ENCODE measurements at places on chromosomes 7 and 10.

- DNase-seq, result no peak
Observed at GRCh38 chr7:94906065-94906851, 1.1 kb upstream of the PPP1R9A start.

- no peak for DNase-seq
Observed at GRCh38 chr7:7491044-7491443, 44.6 kb downstream of the COL28A1 start.

DNA sequence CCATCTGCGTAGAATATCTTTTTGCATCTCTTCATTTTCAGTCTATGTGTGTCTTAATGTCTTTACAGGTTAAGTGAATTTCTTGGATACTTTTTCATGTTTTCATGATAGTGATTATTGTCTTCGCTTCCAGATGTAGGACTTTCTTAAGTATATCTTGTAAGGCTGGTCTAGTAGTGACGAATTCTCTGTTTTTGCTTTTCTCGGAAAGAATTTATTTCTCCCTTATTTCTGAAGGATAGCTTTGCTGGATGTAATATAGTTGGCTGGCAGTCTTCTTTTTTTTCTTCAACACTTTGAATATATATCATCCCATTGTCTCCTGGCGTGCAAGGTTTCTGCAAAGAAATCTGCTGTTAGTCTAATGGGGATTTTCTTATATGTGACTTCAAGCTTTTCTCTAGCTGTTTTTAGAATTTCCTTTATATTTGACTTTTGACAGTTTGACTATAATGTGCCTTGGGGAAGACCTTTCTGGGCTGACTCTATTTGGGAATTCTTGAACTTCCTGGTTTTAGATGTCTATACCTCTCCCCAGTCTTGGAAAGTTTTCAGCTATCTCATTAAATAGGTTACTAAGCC is 14.3 kb downstream of the GTPBP4 start:
- no peak for DNase-seq

DNA sequence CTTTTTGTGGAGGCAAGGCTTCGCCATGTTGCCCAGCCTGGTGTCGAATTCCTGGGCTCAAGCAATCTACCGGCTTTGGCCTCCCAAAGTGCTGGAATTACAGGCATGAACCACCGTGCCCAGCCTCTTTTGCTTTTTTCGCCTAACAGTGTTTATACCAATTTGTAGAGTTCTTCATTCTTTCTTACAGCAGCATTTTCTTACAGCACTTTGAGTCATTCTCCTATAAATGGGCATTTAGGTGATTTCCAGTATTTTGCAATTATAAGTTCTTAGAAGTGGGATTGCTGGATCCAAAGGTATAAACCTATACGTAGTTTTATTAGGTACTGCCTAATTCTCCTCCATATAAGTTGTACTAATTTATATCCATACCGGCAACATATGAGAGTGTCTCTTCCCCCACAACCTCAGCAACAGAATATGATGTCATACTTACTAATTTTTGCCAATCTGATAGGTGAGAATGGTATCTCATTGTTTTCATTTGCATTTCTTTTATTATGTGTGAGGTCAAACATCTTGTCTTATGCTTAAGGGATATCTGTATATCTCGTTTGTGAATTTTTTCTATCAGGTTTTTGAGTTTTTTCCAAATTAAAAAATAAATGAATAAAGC is 39.1 kb downstream of the SUFU start:
- no peak for DNase-seq

GRCh38 chr10:80444646-80445319 is 9.3 kb upstream of the TSPAN14 start:
- peak; percentile 63 for DNase-seq

GRCh38 chr7:126780993-126781392 is 471.7 kb downstream of the GRM8 start:
- DNase-seq, result no peak

DNA sequence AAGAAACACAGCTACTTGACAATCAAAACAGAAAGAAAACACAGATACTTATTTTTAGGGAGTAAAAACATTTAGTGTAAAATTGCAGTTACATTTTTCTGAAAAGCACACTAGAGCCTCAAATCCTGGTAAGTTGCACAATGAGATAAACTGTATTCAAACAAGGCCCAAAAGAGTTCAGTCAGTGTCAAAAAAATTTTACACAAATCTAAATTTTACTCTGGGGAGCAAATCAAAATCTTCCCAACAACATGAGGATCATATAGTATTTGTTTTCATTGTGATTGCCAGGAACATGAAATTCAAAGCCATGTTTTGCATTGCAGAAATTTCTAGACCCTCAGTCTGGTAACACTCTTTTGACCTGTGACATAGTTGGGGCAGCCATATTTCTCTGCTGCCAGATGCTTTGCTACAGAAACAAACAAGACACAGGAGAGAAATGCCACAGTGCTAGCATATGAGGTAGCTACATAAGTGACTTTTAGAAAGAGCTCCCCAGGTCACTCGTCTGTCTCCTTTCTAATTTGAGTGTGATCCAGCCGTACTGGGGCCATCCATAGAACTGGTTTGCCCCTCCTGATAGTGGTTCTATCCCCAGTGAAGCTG is 49.6 kb downstream of the PDE1C start:
- DNase-seq, result no peak

- no peak for DNase-seq
Observed at GRCh38 chr7:139127648-139128047, 18.1 kb upstream of the ZC3HAV1 start.

All from amygdala (tissue), 56 donors.